ENCODE measurements at places on chromosomes 4 and X.

DNA sequence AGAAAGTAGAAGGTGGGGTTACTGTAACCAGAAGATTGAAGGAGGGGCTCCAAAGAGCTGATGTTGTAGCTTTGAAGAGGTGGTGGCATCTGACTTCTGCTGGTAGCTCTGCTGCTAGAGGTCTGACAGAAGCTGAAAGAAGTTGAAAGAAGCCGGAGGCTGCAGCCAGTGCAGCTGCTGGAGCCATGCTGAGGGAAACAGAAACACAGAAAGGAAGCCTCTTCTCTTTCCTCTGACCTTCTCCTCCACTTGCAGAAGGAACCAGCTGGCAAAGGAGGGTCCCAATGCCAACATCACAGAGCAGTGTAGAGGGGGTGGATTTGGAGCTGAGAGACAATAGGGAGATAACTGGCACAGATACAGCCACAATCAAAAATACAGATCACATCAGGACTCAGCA lies 89.3 kb upstream of the HHIP start:
- DNase-seq = peak; percentile 20

DNA sequence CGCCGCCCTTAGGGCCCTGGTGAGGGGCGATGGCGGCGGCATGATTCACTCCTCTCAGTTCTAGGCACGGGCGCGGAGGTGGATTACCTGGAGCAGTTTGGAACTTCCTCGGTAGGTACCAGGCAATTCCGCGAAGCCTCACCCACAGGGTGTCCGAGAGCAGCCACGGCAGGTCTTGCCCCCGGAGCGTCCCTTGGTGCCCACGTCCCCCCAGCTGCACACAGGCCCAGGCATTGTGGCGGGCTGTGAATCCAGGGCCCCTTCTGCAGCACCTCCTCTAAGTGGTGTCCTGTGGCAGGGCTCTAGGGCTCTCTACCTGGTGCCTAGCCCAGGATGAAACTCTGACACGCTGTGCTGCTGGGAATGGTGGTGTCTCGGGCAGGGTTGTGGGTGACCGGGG lies 13.9 kb downstream of the TACC3 start:
- DNase-seq = no peak

DNA sequence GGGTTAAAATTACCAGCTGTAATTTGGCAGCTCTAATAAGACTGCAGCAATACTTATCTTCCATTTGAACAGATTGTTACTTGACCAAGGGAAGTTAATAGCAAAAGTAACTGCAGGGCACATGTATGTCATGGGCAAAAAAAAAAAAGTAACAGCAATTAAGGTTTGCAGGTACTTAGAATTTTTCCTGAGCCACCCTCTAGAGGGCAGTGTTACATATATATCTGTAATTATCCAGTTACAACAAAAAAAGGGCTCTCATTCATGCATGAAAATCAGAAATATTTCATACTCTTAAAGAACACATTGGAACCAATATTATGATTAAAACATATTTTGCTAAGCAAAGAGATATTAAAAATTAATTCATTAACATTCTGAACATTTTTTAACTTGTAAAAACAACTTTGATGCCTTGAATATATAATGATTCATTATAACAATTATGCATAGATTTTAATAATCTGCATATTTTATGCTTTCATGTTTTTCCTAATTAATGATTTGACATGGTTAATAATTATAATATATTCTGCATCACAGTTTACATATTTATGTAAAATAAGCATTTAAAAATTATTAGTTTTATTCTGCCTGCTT lies 25.1 kb downstream of the XIAP start:
- DNase-seq = peak; percentile 65

GRCh38 chr4:47217884-47218283 lies 186.5 kb downstream of the GABRB1 start:
- no peak for DNase-seq

GRCh38 chr4:156294577-156294976 lies 340.9 kb upstream of the CTSO start:
- DNase-seq = peak; percentile 18

DNA sequence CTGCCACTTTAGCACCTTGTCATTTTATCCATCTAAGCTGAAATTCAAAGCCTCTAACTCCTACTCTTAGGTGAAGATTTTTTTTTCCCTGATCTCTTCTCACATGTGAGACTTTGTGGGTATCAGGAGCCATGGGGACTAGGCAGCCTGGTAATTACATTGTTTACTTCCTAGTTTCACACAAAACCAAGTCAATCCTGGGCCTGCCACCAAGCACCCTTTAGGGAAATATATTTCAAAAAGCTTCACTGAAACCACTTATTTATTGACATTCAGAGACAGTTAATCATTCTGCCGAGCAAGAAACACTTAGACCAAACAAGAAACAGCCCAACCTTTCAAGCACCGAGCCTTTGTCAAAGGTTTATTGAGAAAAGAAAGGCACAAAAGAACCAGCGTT lies 200.0 kb downstream of the RELL1 start:
- DNase-seq = no peak

DNA sequence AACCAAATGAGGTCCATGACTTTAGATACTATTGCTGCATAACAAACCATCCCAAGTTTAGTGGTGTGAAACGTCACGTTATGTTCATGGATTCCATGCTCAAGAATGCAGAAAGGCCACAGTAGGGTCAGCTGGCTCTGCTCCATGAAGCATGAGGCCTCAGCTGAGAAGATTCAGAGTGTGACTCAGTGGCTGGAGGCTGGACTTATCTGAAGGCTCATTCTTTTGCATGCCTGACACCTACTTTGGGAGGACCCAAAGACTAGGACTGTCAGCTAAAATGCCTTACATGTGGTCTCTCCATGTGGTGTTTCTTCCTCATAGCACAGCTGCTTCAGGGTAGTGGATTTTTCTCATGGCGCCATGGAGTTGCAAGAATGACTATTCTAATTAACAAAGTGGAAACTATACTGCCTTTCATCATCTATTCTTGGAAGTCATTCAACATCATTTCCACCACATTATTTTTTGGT lies 11.5 kb upstream of the CCDC149 start:
- DNase-seq = no peak

GRCh38 chr4:42579903-42580302 lies 77.0 kb downstream of the ATP8A1 start:
- no peak for DNase-seq

DNA sequence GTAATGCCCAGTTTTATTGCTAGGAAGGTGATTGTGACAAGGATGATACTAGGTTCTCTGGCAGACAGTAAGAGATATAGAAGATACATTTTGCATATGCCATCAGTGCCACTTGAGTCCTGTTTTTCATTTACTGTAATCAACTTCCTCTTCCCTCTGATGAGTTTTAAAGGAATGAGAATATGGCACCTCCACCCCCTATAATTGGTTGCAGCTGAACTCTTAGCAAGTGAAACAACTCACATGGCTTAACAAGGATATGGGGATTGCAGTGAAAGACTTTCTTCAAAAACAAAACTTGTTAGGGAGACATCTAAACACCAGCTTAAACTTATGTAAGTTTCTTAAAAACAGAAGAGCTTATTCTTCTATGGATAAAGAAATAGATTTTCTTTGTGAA lies 90.0 kb downstream of the AREG start:
- no peak for DNase-seq

- DNase-seq = no peak
These were observed 30.9 kb downstream of the FAM9B start for GRCh38 chrX:9003041-9003440.

DNA sequence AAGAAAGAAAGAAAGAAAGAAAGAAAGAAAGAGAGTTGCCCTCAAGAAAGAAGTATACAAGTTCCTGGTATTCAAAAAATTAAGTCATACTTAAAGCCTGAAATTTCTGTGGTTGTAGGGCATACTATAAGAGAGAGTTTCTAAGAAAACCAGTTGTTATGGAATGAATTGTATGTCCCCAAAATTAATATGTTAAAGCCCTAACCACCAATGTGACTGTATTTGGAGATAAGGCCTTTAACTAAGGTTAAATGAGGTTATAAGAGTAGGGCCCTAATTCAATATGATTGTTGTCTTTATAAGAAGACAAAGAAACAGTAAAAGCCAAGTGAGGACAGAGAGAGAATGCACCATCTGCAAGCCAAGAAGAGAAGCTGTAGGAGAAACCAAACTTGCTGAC lies 521.1 kb downstream of the CCSER1 start:
- DNase-seq = no peak

- DNase-seq = no peak
These were observed 55.4 kb downstream of the ZFX start for GRCh38 chrX:24204958-24205357.

DNA sequence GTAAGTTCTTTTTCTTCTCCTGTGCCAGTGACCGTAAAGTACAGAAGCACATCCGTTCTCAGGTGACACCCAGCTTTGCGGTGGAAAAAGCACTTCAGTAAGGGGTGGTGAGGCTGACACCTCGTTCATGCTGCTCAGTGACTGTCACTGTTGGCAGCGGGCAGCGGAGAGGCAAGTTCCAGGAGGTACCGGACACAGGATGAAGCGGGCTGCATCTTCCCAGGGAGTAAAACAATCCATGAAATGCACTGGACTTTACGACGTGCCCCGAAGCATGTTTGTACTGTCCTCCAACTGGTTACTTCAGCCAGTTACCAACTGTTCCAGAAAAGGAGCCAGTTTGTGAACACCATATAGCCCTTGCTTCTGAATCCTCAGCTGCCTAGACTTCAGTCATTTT lies 110.7 kb downstream of the ZNF827 start:
- DNase-seq = no peak

GRCh38 chr4:174005422-174005821 lies 278.0 kb downstream of the FBXO8 start:
- no peak for DNase-seq

DNA sequence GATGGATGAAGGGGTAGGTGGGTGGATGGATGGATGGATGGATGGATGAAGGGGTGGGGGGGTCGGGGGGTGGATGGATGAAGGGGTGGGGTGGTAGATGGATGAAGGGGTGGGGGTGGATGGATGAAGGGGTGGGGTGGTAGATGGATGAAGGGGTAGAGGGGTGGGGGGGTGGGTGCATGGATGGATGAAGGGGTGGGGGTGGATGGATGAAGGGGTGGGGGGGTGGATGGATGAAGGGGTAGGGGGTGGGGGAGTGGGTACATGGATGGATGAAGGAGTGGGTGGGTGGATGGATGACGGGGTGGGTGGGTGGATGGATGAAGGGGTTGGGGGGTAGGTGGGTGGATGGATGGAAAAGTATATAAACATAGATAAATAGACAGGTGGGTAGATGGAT lies 74.2 kb downstream of the PRKX start:
- no peak for DNase-seq

DNA sequence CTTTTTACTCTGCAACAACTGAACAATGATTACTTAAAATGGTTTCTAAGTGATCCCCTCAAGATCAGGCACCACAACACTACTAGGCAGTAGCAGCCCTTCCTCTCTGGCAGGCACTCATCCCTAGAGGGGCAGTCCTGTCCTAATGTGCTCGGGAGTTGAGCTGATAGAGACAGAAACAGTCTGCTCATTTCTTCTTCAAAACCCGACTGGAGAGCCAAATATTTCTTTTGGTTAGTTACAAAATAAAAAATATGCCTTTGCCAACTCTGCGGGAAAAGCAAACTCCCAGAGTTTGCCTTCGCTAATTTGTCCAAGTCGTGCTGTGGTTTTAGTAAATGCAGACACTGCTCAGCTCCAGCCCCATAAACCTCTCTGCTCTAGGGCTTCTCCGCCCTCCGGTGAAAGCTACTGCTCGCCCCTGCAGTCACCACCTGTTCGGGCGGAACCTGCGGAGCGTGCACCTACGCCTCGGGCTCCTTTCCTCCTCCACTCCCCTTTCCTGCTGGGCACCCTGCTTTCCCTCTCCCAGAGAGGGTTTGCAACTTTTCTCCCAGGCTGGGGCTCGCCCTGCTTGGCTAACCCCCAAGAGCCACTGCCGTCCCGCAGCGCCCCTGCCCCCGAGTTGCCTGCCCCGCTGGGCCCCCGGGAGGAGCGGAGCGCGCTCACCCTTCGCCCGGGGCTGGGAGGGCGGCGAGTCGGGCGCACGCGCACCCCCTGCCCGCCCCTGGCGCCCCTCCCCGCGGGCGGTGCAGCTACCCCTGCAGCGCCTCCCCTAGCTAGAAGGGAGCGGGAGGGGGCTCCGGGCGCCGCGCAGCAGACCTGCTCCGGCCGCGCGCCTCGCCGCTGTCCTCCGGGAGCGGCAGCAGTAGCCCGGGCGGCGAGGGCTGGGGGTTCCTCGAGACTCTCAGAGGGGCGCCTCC lies at the start of gene NPNT:
NPNT (plus strand) TSS at position 812 of the 923 bp plus-strand sequence. CDS start 182 bp downstream, outside the sequence.
- peak; percentile 37 for DNase-seq

DNA sequence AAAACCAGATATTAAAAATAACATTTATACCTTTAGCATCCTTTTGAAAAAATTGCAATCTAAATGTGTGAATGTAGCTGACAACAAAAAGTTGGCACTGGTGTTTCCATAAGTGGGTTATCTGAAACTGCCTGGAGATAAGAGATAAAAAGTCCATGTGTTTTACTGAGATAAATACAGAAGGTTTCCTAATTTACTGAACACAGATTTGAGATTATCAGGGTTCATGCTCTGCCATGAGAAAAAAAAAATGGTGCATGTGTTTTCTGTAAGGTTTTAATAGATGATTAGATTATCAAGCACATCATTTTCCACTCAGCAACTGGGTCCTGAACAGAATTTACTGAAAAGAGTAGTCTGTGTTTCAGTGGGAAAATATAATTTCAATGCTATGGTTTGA lies 326.2 kb upstream of the SLIT2 start:
- DNase-seq = no peak

DNA sequence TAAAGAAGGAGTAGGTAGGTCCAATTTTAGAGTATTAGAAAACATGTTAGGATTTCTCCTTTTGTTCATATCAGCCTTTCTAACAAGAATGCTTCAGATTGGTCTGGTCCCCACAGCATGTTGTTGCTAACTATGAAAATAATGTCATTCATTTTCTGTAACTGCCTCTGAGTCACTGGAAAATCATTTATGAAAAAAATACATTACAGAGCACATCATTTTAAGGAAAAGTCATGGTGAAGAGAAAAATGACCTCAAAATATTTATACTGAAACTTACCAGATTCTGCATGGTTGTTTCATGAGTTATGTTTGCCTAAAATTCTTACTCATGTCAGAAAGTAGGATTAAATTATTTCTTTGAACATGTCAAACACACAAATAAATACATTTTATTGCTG lies 35.2 kb downstream of the DTHD1 start:
- DNase-seq = no peak

DNA sequence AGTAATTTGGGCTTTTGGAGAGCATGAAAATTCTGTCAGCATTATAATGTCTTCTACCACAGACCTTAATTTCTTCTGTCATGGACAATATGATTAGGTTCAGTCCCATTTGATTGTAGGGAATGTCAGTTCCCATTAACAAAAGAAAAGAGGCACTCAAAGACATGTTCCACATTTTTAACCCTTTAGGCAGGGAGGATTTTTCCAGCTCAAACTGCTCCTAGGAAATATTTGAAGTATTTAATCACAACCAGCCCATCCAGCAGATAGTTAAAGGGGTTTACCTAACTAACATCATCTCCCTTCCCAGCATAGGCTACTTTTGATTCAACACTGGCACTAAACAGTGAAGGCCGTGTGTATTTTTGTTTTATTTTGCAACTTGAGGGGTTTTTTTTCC lies 256.0 kb downstream of the DHX15 start:
- DNase-seq = no peak

- no peak for DNase-seq
These were observed 47.3 kb upstream of the C1GALT1C1 start for GRCh38 chrX:120677004-120677652.

GRCh38 chrX:54045563-54046228 lies 1.4 kb upstream of the PHF8 start:
- DNase-seq = no peak

Data from brain (organoid and tissue), 16 donors.